NCI-H2171 (cell line): ENCODE measurements at places on chromosomes 2 and 18.

- no peak for DNase-seq
Measured at GRCh38 chr2:32947484-32948143, 861 bp downstream of the LTBP1 start.

GRCh38 chr2:162025121-162025911, 48.7 kb downstream of the DPP4 start:
- no peak for DNase-seq

DNA sequence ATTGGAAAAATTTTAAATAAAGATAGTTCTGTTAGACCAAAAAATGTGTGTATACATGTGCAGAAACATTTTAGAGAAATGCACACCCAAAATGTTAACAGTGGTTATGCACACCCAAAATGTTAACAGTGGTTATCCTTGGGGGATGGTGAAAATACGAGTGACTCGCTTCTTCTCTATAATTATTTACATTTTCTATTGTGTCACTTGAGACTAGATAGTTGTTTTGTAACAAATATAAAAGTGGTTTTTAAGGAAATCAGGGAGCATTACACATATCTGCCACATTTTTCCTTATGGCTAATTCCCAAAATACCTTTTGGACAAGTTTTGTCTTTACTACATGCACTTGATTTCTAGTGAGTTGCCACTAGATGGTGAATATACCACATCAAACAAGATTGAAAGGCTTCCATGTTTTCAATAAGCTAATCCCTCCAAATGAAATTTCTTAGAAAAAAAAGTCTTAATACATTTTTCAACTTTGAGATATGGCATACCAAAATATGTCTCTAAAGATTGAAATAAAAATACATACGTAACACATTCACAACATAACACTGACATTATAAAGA, 9.0 kb upstream of the HIBCH start:
- DNase-seq: no peak

- no peak for DNase-seq
Measured at GRCh38 chr2:234672498-234673150, 175.7 kb upstream of the ARL4C start.

DNA sequence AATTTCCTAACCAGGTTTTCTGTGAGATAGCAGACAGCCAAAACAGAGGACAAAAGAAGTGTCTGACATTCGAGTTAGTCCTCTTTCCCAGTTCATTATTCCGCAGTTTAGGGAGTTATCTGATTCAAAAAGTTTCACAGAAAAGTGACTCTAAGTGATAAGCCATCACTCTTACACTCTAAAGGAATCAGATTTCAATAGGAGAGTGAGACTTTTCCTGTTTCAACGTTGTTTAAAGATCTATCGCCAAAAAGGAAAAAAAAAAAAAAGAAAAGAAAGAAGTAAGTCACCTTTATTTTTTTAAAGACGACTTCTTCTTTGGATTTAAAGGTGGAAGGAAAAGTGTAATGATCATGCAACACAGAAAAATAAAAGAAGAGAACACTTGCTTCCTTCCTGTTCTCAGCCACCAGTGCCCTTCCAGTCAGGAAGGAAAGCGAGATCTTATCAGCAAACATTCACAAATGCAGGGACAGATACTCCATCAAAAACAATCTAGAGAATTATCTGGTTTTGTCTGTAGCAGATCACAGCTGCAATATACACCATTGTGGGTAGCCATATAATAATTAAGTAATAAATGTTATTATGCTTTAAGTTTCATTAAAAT, 49.8 kb downstream of the TFPI start:
- DNase-seq: no peak

DNA sequence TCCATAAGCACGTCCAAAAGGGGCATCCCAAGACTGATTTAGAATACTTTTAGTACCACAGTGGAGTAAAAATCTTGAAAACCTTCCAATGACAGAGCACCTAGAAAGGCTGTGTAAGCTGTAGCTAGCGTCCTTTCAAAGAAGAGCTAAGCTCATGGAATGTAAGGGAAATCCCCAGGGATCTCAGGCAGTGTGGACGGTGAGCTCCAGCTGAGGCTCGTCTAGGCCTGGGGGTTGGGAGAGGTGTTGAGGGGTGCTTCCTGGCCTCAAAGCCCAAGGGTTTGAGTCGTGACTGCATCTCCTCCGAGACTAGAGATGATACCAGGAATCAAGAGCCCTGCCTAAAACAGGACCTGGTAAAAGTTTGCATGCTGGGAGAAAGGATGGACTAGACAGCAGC, 7.6 kb downstream of the CTIF start:
- DNase-seq: no peak

DNA sequence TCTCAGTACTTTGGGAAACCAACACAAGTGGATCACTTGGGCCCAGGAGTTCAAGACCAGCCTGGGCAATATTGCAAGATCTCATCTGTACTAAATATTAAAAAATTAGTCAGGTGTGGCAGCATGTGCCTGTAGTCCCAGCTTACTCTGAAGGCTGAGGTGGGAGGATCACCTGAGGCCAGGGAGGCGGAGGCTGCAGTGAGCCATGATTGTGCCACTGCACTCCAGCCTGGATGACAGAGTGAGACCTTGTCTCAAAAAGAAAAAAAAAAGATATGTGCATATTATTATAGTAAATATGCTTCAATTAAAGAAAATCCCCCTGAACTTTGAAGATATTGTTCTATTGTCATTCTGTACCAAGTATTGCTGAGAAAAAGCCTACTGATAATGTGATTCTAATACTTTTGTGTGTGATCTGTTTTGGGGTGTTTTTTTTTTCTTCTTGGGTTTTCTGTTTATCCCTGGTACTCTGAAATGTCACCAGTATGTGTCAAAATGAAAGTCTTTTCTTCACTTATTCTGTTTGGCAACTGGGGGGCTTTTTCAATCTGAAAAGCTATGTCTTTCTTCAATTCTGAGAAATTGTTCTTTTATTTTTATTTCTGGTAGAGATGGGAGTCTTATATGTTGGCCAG, 13.2 kb downstream of the NEURL3 start:
- DNase-seq: no peak

- no peak for DNase-seq
Measured at GRCh38 chr2:237909801-237910475, 50.5 kb downstream of the RAMP1 start.

- DNase-seq: no peak
Measured at GRCh38 chr2:64543008-64543697, 19.0 kb downstream of the AFTPH start.

GRCh38 chr2:8554296-8554806, 127.5 kb upstream of the ID2 start:
- DNase-seq: no peak

- DNase-seq: no peak
Measured at GRCh38 chr2:54881759-54882158, 158.3 kb downstream of the EML6 start.

DNA sequence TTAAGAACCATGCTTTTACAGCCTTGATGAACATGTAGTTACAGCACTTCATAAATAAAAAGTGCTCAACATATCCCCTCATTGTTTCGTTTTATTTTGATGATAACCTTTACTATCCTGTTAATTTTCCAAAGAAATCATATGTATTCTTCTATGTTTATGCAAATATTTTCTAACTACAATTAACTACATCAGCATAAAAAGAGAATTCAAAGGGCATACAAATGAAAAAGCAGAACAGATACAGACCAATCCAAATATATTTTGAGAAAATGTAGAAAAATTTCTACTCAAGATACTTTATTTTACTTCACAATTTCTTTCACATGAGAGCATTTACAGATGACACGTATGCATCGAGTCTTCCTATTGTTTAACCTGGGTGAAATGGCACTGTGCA, 69.1 kb downstream of the MBD2 start:
- no peak for DNase-seq

- DNase-seq: no peak
Measured at GRCh38 chr2:85095094-85095493, 38.1 kb upstream of the TCF7L1 start.

DNA sequence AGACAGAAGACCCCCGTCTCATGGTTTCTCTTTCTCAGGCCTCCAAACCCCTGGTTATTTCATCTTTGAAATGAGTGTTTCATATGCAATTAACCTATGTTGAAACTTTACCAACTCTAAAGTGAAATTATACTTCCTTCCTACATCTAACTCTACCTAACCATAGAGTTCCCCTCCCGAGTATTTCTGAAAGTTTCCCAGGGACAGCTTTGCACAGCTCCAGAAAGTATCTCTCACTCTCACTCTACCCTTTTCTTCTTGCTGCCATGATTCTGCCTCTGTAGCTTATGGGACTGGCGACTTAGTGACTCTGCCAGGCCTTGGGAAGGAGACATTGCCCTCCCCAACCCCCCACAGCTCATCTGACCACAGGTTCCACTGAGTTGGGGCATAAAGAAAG, 107.9 kb downstream of the B3GNT2 start:
- DNase-seq: no peak

DNA sequence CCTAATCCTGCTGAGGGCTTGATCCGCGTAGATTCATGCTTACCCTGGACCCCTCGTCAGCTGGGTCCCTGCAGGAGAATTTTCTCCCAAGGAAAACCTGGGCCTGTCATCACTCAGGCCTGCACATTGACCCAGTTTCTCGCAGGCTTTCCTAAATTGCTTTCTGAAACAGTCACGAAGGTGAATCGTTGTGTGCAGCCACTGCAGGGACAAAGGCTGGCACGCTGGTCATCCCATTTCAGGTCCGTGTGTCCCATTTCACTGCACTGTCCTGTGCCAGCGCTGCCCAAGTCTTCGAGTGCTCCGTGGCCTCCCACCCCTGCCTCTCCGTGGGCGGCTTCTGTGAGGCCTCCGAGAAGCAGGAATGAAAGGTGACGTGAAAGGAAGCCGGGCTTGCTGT, 62.8 kb upstream of the YWHAQ start:
- no peak for DNase-seq

- no peak for DNase-seq
Measured at GRCh38 chr18:59769129-59769865, 72.1 kb upstream of the CCBE1 start.

- no peak for DNase-seq
Measured at GRCh38 chr18:52002600-52002999, 337.4 kb upstream of the DCC start.

DNA sequence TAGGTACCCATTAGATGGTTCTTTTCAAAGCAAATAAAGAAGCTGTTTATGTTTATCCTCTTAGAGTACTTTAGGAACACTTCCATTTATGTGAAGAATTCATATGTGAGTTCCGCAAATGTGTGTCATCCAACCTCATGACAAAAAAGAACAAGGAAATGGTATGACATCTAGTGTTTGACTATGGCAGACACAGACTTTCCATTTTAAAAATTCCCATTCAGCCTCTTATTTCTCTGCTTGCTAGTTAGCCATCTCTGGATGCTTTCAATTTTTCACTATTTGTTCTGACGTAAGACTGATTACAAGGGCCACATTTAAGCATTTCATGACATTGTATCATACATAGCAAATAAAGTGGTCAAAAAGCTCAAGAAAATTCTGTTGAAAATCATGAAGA, 103.0 kb downstream of the ZAP70 start:
- no peak for DNase-seq

- DNase-seq: no peak
Measured at GRCh38 chr18:22001912-22002487, 167.4 kb upstream of the GATA6 start.

DNA sequence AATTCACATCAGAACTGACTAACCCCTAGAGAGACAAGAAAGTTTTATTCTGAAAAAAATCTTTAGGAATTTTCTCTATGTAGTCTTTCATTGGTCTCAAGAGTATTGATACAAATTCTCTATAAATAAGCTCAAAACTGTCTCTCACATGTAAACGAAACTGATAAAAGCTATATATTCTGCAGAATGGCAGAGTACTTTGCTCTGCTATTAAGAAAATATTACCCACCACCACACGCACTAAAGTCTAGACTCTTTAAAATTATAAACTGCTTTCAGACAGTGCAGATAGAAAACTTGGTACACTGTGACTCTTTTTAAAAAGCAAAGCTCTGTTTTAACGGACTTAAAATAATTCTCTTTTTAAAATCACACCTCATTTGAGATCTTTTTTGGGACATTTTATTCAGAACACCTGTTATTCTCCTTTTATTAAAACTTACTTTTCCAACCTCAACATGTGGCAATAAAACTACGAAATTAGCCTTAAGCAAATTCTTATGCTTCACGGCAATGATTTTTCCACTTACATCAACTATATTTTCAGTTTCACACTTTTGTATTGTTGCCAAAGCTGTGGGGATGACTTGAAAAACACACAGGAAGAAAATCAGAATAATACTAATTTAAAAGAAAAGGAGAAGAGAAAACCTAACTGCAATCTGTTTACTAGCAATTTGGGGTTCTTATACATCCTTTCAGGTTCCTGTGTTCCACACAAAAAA, 58.0 kb downstream of the CCDC88A start:
- DNase-seq: no peak

DNA sequence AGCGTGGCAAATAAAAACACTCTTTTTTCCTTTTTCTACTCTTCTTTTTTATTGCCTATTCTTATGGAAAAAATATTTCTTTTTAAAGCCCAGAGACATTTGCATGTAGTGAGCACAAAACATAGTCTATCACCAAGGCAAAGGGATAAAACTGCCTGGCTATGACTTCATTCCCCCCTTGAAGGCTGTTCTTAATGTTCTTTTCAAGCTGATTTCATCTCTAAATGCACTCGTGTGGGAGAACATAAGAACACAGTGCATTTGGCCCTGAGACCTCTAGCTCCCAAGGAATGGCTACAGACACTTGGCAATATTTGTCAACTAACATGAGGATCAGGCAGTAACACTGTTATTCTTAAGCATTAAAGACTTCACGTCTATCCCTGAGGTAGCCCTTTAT, 17.4 kb upstream of the DNAJC10 start:
- DNase-seq: no peak

- DNase-seq: no peak
Measured at GRCh38 chr2:42312106-42312505, 48.9 kb downstream of the COX7A2L start.

GRCh38 chr2:237059155-237059875, 26.4 kb upstream of the COPS8 start:
- no peak for DNase-seq

- DNase-seq: no peak
Measured at GRCh38 chr18:36035253-36035652, 32.1 kb downstream of the RPRD1A start.

DNA sequence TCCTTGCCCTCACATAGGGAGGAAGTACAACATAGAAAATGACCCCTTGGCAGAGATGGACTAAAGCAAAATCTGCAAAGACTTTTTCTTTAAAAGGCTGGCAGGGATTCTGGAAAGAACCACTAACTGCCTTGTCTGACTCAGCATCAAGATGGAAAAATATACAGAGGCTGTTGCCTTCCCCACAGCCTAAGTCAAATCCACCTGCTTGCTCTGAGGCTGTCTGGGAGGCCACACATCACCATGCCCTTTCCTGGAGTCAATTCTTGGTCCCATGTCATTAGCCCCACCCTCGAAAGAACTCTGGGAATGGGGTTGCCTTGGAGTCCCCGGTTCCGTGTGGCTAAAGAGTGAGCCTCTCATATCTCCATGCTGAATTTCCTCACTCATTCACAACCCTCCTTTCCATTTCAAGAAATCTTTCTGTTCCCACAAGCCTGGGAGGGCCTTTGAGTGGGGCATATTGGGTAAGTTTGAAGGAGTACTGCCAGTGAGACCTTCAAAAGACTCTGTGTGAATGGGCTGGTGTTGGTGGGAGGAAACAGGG, 39.4 kb downstream of the BMP10 start:
- no peak for DNase-seq
